Stimulated activated CD8-positive, alpha-beta memory T cell treated with anti-CD3 and anti-CD28 coated beads, Interleukin-4, amount 100 ng/mL, for 1 hour (primary cell): ENCODE measurements at places on chromosomes 4 and X.

GRCh38 chr4:41930139-41930831 lies 4.9 kb upstream of the TMEM33 start:
- DNase-seq, result no peak

- DNase-seq, result no peak
Measured at GRCh38 chr4:75391489-75392166, 122.6 kb downstream of the RCHY1 start.

DNA sequence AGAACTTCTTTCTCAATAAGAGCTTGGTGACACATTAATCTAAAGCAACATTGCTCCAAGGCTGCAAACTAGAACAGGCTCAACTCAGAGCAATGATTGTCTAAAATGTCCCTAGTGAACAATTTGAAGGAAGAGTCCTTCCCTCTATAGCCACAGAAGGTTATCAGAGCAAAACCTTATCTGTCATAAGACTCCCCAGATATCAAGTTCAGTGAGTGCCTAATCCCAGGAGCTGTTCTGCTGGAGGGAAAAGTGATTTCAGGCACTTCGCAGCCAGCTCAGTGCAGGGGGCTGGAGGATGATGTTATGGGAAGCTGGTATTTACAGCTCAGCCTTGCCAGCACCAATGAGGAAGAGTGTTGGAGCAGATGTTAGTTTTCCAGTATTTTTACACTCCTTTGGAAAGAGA lies 497.5 kb downstream of the INPP4B start:
- DNase-seq, result no peak

GRCh38 chr4:185529413-185529812 lies 5.9 kb downstream of the PDLIM3 start:
- DNase-seq, result no peak

- no peak for DNase-seq
Measured at GRCh38 chr4:87901422-87901992, 68.7 kb downstream of the MEPE start.

DNA sequence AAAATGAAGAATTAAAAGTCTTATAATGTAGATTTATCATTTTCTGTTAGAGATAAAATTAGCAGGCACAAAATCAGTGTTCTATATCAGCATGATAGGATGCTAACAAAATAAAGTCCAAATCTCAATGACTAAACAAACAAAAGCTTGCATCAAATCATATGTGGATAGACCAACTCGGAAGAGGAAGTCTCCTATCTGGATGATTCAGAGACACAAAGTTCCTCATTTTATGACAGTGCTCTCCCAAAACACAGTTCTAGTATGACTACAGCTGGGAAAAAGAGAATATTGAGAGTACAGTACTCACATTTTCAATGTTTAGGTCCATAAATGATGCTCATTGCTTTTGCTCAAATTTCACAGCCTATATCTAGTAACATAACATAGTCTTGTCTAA lies 376.1 kb upstream of the CTSO start:
- no peak for DNase-seq

DNA sequence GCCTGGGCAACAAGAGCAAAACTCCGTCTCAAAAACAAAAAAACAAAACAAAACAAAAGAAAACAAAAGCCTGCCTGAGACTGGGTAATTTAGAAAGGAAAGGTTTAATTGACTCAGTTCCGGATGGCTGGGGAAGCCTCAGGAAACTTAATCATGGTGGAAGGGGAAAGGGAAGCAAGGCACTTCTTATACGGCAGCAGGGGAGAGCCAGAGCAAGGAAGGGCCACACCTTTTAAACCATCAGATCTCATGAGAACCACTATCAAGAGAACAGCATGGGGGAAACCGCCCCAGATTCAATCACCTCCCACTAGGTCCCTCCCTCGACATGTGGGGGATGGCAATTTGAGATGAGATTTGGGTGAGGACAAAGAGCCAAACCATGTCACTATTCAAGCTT lies 122.2 kb downstream of the UBE2K start:
- DNase-seq, result no peak

DNA sequence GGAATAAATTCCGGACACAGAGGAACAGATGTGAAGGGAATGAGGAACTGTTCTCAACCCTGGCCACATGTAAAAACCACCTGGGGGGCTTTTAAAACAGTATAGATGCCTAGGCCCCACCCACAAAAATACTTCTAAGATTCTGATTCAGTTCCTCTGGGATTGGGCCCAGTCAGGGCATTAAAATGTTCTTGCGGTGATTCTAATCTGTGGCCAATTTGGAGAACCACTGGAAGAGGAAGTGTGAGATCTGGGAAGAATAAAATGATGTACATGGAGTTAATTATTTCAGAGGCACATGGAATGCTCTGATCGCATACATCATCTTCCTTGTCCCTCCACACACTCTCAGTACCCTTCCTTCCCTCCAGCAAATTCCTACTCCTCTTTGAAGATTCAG lies 192.2 kb downstream of the APBB2 start:
- no peak for DNase-seq

DNA sequence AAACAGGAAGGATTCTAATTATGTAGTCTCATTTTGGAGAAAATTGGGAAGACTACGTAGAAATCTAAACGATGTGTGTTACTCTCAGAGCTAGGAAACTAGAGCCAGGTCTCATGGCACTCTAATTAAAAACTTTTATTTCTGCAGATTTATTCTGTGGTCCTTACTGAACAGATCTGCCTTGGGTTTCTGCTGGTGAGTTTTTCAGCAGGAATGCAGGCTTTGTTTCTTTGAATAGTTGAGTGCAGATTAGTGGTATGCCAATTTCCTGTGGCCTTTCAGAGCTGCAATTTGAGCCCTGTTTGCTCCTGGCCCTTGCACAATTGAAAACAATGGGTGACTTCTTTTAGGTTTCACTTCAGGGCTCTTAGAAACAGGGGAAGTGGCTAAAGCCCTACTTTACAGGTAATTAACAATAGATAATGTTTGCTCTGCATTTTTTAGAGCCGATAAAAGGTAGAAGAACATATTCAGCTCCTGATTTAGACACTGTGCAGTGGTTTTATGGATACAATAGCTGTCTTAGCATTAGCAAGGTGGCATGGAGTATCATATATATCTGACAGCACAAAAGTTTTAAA lies 21.8 kb downstream of the SPRY1 start:
- no peak for DNase-seq

DNA sequence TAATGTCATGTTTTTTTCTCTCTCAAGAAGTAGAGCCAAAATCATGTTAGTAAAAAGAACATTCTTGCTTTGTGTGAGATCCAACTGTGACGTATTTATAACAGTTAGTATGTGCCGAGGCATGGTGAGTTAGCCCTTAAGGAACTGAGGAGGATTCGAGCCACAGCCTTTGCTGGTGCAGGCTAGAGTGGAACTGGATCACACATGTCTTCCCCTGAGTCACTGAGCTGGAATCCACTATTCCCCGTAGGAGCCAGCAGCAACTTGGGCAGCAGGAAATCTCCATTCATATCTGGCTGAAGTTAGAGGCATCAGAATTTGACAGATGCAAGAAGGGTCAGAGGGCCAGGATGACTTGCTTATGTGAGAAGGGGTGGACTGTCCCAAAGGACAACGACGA lies 144.6 kb upstream of the KIT start:
- DNase-seq, result no peak

DNA sequence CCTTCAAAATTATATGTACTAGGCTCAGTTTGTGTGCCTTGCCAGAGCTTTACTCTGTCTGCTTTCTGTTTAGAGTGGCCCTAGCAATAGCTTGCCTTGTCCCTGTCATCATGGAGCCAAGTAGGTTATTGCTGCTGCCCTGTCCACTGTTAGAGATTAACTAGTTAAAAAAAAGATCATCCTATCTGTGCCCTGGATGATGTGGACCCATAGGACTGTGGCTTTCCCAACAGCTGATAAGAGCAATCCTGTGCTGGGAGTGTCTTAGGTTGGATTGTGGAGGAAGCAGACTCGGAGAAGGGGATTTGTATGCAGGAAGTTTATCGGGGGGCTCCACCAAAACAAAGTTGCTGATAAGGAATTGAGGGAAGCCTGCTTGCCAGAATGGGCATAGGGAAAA lies 23.8 kb downstream of the PPP1R2C start:
- no peak for DNase-seq

DNA sequence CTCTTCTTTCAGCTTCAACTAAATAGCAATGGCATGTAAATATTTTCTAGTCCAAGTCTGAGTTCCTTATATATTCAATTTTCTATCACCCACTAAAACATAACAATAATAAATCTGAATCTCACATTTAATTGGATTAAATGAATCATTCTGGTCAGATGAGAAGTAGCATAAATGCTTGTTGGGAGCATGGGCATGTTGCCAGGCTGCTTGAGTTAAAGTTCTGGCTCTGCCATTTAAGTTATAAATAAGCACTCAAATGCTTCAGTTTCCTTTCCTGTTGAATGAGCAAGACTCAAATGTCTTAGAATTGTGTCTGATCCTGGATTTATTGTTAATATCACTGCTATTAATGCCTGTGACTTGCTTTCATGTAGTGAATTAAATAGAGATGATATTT lies 496.3 kb downstream of the STPG2 start:
- DNase-seq, result no peak

DNA sequence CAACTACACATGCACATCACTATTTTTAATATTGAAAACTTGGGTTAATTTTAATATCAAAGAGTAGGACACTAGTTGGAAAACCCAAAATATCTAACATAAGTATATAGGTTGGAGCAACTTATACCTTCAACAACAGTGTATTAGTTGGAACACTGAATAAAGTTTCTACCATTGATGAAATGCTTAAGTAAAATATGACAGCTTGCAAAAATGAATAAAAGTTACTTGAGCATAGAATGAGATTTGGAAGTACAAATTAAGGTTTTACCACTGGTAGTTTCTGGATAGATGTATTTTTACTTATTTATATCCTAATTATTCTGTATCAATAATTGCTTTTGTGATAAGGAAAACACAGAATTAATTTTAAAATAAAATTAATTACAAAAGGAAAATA lies 1079.6 kb downstream of the ADGRL3 start:
- DNase-seq, result no peak

GRCh38 chrX:133403984-133404383 lies 11.3 kb downstream of the GPC4 start:
- no peak for DNase-seq

DNA sequence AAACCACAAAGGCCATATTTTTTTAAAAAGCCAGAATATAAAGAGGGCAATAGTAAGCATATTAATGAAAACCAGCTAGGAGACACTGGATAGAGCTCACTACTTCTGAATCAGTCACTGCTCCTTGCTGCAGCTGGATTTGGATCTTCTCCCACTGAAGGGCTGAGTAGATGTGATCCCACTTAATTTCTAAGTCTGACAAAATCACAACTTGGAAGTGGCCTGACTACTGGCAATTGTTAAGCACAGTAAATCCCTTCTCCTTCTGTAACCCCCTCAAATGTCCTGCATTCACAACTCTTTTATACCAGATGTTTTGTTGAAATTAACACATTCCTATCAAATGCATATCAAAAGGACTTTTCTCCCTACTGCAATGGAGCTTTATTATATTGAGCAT lies 72.9 kb downstream of the AMMECR1 start:
- no peak for DNase-seq

DNA sequence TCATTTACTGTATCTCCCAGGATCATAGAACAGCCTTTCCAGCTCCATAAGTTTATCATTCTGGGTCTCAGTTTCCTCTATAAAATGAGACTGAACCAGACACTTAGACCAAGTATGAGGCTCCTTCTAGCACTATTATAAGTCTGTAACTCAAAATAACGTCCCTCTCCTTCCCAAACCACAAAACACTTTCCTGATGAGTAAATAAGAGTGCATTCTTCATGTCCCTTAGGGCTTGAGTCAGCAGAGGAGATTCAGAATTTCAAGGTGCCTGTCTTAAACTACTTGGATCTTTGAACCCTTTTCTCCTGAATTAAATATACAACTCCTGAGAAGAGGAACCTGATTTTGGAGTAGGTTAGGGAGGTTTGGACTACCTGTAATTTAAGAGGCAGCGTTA lies 62.6 kb downstream of the GLRA2 start:
- no peak for DNase-seq

DNA sequence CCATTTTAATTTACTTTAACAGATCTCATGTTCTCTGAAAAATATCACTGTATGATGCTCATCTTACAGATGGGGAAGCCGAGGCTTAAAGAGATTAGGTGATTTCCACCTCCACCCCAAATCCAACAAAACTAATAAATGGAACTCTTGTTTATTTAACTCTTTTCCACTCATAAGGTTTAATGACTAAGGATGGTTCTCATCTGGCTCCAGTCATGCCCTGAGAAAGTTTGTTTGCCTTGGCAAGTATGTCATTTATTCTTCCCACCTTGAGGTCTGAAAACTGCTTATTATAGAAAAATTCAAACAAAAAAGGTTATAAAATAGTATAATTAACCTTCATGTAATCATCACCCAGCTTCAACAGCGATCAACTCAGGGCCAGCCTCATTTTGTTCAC lies 56.3 kb downstream of the PPEF2 start:
- DNase-seq, result no peak

DNA sequence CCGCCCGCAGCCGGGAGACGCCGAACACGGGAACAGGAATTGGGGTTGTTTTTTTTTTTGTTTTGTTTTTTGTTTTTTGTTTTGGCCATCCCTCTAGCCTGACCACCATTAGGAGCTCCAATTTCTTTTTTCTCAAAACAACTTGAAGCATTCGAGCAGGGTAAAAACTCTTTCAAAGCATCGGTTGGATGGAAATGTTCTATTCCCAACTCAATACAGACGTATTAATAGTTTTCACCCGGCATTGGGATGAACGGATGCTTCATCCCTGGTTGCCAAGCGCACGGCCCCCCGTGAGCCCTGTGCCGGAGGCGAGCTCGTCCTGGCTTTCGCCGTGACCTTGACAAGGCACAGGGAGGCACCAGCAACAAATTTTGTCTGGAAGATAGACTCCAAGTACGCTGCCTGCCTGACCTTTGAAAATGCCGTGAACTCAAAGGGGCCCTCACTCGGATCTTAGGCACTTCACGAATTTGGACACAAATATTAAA lies 352 bp upstream of the MAP3K15 start:
- no peak for DNase-seq

DNA sequence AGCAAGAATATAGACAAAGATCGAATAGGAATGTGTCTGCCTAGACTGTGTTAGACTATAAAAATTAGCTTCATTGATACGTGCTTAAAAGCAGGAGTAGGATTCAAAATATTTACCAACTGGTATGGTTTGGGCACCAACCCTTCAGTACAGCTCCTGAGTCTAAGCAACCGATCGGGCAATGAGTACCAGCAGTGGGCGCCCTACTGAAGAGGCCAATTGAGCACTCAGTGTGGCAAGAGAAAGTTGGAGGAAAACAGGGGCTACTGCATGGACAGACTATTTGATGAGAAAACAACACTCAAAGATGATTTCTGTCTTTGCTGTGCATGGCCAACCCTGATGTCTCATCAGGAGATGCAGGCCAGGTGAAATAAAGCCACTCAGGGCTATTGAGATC lies 176.0 kb upstream of the NWD2 start:
- DNase-seq, result no peak

DNA sequence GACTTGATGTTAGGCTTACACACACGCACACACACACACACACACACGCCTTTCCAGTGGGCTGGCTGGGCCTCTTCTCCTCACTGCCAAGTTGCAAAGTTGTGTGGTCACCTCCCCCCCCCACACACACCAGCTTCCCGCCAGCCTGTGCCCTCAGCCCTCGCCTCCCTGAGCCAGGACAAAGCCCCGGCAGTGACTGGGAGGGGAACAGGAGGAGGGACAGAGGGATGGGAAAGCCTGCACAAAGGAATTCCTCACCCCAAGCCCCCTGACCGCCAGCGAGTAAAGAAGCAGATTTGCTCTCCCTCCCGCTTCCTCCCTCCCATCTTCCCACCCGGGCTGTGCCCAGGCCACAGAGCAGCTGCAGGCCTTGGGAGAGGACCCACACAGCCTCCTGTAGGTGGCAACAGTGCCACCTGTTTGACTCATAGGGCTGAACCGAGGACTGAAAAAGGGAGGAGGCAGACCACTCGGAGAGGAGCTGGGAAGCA lies at the start of gene GDPD2:
TSS of gene GDPD2 (plus strand) at position 464 of the 491 bp plus-strand sequence. CDS start 1,671 bp downstream, outside the sequence.
- DNase-seq, result no peak
